ENCODE measurements at places on chromosomes 16 and 17.

DNA sequence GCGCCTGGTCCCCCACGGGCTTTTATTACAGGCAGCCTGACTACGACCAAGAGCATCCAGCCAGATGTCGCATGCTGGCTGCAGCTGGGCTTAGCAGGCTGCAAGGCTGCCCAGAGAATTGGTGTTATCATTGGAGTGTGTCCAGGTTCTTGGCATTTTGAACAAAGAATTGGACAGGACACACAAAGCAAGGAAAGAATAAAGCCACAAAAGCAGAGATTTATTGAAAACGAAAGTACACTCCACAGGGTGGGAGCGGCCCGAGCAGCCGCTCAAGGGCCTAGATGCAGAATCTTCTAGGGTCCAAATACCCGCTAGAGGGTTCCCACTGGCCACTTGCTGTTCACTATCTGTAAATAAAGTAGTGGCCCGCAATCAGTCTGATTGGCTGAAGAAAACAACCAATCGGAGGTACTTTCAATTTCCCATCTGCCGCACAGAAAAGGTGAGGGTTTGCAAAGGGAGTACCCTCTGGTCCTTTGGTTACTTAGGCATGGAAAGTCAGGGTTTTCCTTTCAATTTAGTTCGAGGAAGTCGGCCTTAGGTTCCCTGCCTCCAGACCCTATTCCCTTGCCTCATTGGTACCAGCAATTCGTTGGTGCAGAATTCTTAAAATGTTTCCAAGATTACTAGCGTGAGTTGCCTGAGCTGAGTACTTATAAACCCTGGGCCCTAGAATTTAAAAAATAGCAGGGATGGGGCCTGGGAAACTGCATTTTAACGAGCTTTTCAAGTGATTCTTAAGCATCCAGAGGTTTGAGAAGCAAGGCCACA is 38.5 kb upstream of the CNEP1R1 start:
- peak; percentile 55 for DNase-seq

DNA sequence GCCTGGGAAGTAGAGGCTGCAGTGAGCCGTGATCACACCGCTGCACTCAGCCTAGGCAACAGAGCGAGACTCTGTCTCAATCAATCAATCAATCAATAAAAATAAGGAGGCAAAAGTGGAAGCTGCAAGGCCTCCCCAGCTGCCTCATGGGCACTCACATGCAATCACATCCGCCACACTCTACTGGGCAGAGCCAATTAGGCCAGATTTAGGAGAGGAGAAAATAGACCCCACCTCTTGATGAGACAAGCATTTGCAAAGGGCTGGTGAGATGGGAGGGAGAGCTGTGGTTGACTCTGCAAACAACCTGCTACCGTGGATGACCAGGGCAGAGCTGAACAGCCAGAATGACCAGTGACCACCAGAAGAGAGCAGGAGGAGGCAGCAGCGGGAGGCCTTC is 14.7 kb upstream of the GSG1L start:
- DNase-seq, result peak; percentile 10

- DNase-seq, result no peak
Observed at GRCh38 chr17:74404789-74405188, 27.1 kb upstream of the GPRC5C start.

DNA sequence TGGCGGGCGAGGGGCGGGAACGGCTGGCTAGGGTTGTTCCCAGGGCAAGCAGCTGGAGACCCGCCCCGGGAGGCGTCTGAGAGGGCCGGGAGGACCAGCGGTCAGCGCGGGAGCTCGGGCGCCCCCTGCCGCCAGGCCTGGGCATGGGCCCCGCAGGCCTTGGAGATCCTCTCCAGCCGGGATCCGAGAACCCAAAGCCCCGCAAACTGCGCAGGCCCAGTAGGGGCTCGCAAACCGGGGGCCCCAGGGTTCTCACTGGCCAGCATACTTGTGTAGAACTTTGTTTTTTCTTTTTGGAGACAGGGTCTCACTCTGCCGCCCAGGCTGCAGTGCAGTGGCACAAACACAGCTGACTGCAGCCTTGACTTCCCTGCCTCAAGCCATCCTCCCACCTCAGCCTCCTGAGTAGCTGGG is 20.8 kb upstream of the ZNF423 start:
- peak; percentile 84 for DNase-seq

DNA sequence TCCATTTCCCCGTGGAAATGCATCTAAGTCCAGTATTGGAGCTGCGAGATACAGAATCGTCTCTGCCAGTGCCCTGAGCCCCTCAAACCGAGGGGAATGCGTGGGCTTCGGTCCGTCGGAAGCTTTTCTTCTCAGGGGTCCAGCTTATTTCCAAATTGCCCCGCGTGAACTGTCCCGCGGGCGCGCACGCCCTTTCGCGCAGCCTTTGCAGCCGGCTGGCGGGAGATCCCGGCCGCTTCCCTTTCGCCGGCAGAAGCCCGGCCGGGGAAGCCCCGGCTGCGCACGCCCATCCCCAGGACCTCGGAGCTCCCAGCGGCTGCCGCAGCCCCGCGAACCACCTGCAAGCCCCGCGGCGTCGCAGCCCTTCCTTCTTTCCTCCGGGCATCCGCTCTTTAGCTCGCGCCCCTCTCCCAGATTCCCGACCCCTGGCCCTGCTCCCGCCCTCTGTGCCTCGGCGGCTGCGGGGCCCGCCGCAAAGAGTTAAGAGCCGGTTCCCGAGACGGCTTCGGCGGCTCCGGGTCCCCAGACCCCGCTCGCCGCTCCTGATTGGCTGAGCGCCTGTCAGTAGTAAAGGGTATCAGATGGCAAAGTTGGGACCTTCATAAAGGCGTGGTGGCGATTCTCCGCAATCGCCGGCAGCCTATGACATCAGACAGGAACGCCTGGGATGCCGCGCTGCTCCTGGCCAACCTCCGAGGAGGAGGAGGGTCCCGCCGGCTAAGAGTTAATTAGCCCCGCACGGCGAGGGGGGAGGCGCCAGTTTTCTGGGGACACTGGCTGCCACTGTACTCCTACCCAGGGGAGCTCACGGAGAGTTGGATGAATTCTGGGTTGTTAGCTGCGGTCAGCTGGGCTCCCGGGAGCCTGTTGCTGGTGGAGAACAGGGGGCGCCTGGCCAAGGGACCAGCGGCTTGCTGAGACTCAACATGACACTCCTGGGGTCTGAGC is at the start of gene MYOCD:
Gene MYOCD, plus strand, starts transcription at position 628 of the 948 bp plus-strand sequence. Its CDS starts 299 bp downstream, at position 927.
- peak; percentile 57 for DNase-seq

DNA sequence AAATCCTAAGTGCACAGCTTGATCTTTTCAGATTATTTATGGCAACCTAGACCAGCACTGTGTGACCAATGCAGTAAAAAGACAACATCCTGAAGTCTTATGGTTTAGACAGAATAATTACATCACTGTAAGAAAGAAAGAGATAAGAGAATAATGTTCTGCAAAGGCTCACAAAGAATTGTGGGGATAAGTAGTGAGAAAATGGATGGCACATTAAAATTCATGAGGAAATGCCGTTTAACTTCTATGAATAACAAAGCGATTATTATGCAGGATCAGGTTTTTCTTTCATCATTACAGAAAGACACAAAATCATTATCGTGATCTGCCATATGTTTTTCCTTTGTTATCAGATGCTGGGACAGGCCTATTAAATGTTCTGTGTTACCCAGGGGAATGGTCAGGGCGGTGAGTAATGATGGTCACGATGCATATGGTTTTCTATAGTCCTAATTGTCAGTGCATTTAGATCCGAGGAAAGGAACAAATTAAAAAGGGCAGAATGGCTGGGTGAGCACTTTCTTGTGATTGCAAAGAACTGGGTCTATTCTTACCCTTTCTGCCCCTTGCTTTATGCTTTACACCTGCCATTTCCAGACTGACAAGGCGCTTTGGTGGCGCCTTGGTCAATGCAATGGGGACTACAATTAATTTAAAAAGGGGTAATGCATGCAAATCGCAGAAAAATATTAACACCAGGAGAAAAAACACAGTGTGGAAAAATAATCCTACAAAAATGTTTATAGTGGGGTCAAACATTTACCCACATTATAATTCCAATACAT is 18.1 kb upstream of the DHX40 start:
- no peak for DNase-seq

DNA sequence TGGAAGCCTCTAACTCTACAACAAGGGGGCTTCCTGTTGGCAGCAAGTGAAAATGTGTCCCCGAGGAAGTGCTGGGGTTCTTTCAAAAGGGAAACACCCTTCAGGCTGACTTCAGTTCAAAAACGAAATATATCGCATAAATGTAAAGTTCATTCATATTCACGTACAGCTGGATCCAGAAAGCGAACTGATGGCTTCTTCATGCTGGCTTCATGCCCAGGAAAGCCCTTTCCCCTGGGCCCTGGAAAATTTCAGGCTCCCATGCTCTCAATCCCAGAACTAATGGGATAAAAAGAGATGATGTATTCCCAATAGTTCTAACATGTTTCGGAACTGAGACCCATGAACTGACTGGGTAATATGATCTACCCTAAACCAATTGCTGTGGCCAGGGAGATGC is 104.7 kb upstream of the CDH13 start:
- DNase-seq, result no peak

- DNase-seq, result no peak
Observed at GRCh38 chr17:48596000-48596734, 2.6 kb upstream of the HOXB5 start.

GRCh38 chr17:64689106-64689505 is 27.0 kb upstream of the SMURF2 start:
- peak; percentile 22 for DNase-seq

GRCh38 chr16:87740909-87741424 is 24.8 kb downstream of the KLHDC4 start:
- DNase-seq, result peak; percentile 73

DNA sequence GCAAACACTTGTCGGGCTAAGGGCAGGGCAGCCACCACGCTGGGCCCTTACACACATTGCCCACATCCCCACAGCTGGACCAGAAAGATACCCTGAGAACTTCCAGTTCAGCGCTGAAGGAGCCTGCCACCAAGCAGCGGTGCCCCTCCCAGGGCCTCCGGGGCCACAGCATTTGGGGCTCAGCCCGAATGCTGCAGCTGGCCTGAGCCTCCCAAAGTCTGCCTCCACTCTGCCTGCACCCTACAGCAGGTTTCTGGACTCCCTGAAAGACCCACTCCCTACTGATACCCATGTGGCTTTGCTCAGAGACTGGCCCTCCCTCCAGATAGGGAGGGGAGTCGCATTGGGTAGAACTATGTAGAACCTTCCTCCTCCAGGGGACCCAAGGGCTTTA is 1.5 kb downstream of the MCRIP1 start:
- DNase-seq, result no peak

GRCh38 chr17:65323049-65323448 is 185.9 kb downstream of the RGS9 start:
- DNase-seq, result no peak

Measured in right cardiac atrium (tissue), 5 donors.